Hematopoietic multipotent progenitor cell treated with erythropoietin and hydrocortisone succinate and interleukin-3 and kit ligand, for 4 days (in vitro differentiated cells): ENCODE measurements at places on chromosomes 5 and 9.

- DNase-seq = no peak
Observed at GRCh38 chr5:168382421-168382820, 91.0 kb downstream of the WWC1 start.

DNA sequence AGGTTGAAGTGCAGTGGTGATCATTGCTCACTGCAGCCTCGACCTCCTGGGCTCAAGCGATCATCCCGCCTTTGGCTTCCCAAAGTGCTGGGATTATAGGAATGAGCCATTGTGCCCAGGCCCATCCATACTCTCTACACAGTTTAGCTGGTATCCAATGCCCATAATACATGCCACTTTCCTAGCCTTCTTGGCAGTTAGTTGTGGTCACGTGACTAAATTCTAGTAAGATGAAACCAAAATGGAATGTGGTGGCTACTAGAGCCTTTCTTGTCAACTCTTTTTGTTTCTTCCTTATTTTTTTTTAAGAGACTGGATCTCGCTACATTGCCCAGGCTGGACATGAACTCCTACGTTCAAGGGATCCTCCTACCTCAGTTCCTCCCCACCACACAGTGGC, 15.3 kb upstream of the KIF27 start:
- DNase-seq = no peak

DNA sequence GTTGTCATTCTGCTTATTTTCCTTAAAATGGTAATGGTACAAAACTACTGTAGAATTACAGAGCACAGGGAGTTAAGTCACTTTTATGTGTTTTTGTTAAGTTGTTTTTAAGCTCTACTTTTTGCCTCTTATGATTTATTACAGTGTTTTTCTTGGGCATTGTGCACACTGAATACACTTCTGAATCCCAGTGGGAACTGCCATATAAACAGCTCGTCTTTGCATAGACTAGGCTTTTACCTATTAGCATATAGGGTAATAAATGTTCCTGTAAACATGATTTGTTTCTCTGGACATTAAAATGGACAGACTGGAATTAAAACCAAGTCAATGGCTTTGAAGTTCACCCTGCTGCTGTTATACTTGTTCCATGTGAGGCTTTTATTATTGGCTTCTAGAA, 12.2 kb downstream of the KLF9 start:
- no peak for DNase-seq

DNA sequence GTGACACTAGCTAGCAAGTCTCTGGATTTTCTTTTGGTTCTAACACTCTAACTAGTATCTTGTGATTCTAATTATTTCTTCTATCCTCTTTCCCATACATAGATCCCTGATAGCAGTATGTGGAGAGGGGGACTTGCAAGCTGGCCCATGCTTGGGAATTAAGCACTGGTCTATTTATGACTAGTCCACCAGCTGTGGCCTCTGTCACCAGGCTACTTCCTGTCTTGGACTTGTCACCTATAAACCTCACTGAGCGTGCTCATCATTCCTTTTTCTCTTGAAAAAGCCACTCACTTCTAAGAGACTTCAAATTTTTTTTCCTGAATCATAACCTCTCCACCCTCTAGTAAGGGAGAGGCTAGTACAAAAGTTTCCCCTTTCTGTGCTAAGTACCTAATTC, 32.3 kb upstream of the MAMDC2 start:
- no peak for DNase-seq

DNA sequence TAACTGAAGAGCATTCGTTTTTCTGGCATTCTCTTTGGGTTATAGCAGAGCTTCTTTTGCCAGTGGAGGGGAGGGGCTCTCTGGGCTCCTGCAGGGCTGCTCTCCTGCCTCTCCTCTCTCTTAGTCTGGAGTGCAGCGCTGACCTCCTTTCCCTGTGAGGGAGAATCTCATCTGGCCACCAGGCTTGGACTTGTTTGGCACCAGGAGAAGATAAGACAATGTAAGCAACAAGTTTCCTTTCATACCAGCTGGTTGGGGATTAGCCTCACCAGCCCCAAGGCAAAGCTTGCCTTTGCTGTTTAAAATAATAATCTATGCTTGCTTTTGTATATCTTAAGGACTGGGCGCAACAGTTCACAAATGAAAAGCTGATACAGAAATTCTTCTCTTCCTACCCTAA, 196.4 kb downstream of the TLE4 start:
- peak; percentile 2 for DNase-seq

GRCh38 chr9:27248702-27249101, 48.2 kb downstream of the EQTN start:
- DNase-seq = no peak

GRCh38 chr5:147190331-147190730, 44.5 kb upstream of the STK32A start:
- DNase-seq = no peak

GRCh38 chr9:125603478-125604021, 103.5 kb downstream of the MAPKAP1 start:
- no peak for DNase-seq

- no peak for DNase-seq
Observed at GRCh38 chr9:1031951-1032601, 18.1 kb upstream of the DMRT2 start.

DNA sequence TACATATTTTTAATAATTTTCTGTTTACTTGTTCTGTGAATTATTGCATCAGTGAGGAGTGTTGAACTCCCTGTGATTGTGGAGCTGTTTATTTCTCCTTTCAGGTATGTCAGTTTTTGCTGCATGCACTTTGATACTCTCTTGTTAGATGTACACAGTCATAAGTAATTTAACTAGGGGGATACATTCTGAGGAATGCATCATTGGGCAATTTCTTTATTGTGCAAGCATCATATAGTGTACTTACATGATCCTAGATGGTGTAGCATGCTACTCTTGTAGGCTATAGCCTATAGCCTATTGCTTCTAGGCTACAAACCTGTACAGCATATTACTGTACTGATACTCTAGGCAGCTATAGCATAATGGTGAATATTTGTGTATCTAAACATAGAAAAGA, 9.5 kb downstream of the DENND4C start:
- peak; percentile 29 for DNase-seq

- DNase-seq = peak; percentile 81
Observed at GRCh38 chr5:151126199-151126645, 31.4 kb downstream of the ANXA6 start.

GRCh38 chr9:15086778-15087324, 176.6 kb upstream of the FREM1 start:
- DNase-seq = no peak

- DNase-seq = no peak
Observed at GRCh38 chr5:78594021-78594420, 54.6 kb downstream of the LHFPL2 start.

DNA sequence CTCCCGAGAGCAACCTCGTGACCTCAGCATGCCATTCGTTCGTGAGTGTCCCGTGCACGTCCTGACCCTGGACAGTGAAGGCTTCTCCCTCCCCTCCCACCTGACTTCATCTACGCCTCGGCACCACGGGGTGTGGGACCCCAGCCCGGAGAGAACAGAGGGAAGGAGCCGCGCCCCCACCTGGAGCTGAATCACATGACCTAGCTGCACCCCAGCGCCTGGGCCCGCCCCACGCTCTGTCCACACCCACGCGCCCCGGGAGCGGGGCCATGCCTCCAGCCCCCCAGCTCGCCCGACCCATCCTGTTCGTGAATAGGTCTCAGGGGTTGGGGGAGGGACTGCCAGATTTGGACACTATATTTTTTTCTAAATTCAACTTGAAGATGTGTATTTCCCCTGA, 38.3 kb upstream of the FCN2 start:
- DNase-seq = no peak

- peak; percentile 68 for DNase-seq
Observed at GRCh38 chr9:68979538-68980314, 34.2 kb downstream of the PRKACG start.

DNA sequence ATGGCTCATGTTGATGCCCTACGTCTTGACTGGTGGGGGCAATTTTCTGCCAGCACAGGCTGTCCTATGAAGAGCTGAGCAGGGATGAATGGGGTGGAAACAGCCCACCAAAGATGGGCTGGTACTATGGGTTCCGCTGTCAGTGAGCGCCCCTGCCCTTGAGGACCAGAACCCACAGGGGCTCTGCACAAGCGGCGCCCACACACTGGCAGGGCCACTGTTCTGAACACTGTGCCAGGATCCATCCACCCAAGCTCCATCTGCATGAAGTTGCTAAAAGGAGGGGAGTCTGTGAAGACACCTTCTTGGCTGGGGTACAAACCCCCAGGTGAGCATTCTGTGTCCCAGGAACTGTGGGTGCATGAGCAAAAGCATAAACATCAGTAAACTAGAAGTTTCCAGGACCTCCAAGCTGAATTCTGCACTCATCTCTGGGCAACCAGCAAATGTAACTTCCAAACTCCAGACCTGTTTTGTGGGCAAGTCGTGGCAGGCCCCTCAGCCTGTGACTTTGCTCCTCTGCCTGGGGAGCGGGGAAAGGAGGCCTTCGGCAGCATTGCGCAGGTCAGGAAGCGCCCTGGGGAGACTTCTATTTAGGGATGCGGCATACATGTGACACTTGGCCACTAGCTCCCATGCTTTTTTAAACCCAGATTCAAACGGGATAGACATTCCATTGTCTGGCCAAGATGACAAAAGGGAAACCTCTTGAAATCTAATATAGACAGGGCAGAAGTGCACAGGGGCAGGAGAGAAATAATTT, 48.9 kb downstream of the PTPN3 start:
- no peak for DNase-seq

GRCh38 chr5:107373549-107374263, 297.0 kb downstream of the EFNA5 start:
- DNase-seq = no peak

DNA sequence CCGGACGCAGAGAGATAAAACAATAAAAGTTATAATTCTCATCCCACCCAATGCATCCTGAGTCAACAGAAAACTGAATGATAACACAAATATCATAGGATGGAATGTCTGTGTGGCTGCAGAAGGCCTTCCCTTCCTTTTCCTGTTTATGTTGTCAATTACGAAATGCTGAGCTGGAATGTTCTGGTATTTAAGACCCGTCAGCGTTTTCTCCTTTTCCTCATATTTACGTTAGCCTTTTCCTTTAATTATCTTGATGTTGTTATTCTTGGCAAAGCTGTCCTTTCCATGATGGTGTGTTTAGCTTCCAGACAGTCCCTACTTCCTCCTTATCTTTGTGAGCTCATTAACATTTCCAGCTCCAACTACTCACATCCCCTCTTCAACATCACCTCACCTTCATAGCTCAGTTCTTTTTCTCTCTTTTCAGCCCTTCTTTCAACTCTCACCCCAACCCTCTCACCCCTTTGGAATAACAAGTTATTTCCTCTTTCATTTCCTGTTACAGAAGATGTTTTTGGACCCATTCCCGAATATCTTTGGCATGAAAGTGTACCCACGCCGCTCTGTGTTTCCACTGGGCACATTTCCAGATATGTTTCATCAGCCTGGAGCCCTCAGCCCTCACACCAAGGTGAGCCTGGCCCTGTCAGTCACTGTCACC, 221.6 kb downstream of the NR2F1-AS1 start:
- DNase-seq = no peak

GRCh38 chr9:131999692-132000551, 79.7 kb downstream of the MED27 start:
- DNase-seq = no peak

DNA sequence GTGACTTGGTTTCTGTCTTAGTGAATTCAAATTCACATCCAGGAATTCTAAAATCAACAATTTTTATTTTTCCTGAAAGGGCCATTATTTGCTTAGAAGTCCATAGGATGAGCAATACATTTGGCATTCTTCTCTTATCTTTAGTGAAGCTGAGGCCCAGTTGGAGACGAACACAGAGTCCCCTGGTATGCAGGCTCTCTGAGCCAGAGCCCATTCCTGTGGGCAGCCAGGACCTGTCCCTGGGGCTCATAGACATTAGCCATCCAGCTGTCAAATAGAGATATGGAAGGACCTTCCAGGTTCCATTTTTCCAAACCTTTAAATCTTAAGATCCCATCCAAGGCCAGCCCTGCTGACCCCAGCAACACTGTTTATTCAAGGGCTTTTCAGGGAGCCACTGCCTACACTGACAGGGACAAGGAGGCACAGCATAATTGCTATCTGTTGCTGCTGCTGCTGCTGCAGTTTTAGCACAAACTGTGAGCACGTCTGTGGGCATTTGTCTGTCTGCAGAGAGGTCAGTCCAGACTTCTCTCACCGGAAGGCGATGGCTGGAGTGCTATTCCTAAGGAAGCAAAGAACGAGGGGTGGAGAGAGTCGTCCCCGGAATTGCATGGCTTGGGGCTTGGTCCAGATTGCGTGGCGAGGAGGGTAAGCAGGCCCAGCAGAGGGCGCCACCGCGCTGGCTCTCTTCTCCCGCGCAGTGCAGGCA, 639.0 kb downstream of the CCDC171 start:
- DNase-seq = peak; percentile 77

DNA sequence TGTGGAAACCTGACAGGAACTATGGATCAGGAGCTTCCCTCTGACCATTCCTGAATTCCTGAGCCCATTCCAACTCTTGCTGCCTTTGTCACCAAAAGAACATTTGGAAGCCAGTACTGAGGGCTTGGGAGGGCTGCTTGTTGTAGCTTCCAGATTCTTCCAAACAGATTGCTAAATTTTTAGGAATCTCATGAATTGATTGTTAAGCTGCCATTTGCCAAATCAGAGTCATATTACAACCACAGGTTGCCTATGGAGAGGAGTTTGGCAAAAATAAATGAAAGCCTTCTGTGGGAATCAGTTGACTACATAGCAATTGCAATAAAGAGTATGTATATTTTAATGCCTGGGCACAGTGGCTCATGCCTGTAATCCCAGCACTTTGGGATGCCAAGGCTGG, 39.2 kb upstream of the SLC28A3 start:
- DNase-seq = no peak

- DNase-seq = peak; percentile 91
Observed at GRCh38 chr5:112848116-112848811, 12.8 kb upstream of the SRP19 start.

DNA sequence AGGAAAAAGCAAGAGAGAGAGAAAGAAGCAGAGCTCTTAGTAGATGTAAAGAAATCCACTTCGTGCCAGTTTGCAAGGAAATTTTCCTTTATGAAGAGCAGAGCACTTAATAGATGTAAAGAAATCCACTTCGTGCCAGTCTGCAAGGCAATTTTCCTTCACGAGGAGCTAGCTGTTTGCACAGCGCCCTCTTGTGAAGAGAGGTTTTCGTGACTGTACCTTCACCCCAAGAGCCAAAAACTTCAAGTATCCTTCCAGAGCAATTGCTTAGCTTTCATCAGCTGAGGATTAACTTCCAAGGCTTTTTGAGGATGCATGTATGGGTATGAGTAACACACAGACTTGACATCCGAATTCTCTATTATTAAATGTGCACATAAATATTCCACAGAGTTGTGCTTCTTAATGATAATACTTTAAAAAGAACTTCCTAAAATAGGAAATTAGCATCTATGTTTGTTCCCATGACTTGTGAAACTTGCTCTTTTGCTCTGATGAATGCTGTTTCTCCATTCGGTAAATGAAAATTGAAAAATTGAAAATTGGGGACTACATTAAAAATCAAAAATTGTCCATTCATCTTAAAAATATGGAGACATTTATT, 525.6 kb downstream of the PDE4D start:
- peak; percentile 79 for DNase-seq

DNA sequence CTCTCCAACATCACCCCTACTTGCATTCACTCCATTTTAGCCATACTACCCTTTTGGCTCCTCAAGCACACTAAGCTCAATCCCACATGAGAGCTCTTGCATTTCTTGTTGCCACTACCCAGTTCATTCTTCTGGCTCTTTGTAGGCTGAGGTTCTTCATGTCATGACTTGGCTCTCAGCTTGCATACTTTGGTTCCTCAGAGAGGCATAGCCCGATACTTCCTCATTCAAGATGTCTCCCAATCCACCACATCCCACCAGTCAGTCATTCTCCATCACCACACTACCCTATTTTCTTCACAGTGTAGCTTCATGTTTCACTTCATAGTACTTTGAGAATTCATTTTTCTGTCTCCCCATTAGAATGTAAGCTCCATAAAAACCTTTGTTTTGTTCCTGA, 116.7 kb downstream of the NR6A1 start:
- peak; percentile 55 for DNase-seq
